ENCODE measurements at places on chromosomes 1 and 21.

- DNase-seq, result no peak
Observed at GRCh38 chr1:192067360-192067759, 90.9 kb upstream of the RGS18 start.

DNA sequence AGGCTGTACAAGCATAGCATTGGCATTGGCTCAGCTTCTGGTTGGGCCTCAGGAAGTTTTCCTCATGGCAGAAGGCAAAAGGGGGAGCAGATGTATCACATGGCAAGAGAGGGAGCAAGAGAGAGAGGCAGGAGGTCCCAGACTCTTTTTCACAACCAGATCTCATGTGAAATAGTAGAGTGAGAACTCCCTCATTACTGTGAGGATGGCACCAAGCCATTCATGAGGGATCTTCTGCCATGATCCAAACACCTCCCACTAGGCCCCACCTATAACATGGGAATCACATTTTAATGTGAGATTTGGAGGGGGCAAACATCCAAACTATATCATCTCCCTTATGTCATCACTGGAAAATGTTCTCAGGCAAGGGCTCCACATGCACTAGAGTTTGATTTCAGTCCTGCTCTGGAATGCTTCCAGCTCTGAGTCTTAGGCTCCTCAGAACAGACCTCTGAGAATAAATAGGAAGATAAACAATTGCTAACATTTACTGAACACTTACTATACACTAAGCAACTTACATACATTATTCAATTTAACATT is 39.4 kb upstream of the VTCN1 start:
- DNase-seq, result no peak

GRCh38 chr1:113138778-113139177 is 65.8 kb downstream of the LRIG2 start:
- DNase-seq, result no peak

GRCh38 chr1:40143891-40144575 is 17.2 kb upstream of the RLF start:
- peak; percentile 70 for DNase-seq

DNA sequence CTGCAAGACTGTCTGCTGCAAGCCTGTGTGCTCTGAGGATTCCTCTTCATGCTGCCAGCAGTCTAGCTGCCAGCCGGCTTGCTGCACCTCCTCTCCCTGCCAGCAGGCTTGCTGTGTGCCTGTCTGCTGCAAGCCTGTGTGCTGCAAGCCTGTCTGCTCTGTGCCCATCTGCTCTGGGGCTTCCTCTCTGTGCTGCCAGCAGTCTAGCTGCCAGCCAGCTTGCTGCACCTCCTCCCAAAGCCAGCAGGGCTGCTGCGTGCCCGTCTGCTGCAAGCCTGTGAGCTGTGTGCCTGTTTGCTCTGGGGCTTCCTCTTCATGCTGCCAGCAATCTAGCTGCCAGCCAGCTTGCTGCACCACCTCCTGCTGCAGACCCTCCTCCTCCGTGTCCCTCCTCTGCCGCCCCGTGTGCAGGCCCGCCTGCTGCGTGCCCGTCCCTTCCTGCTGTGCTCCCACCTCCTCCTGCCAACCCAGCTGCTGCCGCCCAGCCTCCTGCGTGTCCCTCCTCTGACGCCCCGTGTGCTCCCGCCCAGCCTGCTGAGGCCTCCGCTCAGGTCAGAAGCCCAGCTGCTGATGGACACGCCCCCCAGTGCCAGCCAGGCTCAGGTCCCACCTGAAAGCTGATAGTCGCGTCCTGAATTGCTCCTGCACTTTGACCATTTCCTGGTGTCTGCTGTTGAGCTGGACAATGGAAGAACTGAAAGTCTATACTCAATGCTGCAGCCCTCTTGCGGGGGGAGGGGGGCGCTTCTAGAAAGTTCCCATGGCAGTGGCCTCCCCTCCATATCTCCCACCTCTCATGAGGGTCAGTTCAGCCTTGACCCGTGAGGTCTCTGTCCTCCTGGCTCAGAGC is 1.2 kb downstream of the KRTAP10-4 start:
- DNase-seq, result no peak

Measured in activated CD4-positive, alpha-beta T cell treated with anti-CD3 and anti-CD28 coated beads, Interleukin-2, Interleukin-4, amounts not matched to agents 100 ng/mL and 50 ng/mL, durations not matched to agents 16 hours and 8 hours (primary cell).